ENCODE measurements at places on chromosomes 5 and 9.

GRCh38 chr5:178147406-178147805 is 6.3 kb downstream of the NHP2 start:
- DNase-seq, result no peak

- DNase-seq, result no peak
These were observed 19.5 kb downstream of the RALGDS start for GRCh38 chr9:133101356-133102189.

DNA sequence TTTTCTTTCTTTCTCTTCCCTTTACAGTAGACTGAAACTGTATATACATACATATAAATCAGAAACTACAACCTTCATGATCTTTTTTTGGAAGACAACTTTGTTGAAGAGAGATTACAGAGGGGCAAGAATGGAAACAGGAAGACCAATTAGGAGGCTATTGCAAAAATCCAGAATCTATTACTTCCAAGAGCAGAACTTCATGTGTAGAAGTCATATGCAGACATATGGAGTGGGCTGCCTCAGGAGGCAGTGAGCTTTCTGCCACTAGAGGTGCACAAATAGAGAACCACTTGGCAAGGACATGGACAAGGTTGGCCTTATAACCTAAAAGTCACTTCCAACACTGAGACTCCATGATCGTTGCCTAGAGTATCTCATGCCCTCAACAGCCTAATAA is 157.8 kb upstream of the NR4A3 start:
- DNase-seq, result no peak

DNA sequence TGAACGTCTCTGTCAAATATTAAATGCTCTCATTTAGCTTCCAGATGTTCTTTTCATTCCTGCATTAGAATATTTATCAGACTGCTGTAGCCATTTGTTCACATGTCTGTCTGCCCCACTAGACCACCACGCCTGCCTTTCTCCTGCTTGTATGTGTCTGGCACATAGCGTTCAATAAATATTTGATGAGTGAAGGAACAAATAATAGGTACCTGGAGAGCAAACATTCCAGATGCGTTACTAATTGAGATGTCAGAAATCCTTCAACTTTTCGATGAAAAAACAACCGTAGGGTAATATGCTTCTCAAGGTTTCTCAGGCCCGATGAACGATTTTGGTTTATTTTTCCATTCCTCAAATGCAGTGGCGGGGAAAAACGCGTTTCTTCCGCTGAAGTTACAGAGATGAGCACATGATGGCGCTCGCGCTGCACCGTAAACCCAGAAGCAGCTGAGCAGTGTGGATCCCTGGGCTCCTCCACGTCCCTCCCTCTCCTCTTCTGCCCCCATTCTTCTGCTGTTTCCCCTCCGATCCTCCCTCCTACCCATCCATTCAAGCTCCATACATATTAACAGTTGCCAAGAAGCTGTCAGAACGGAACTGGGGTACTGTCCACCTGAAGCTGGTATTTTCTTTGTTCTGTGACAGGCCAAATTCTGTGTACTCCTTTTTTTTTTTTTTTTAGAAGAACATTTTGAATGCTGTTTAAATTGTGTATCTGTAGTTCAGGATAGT is 245.4 kb downstream of the MPDZ start:
- peak; percentile 75 for DNase-seq

DNA sequence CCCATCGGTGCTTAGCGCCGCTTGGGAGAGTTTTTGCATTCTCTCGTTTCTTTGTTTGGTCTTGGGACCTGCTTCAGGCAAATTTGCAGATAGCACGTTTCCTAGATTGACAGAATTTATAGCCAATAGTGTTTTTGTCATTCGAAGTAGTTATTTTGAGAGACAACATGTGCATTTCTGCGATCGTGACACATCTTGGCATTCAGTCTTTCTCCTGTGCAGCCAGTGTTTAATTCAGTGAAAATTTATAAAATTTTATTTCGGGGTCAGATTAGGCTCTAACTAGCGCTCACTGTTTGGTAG is 830 bp downstream of the PRRC1 start:
- no peak for DNase-seq

- DNase-seq, result no peak
These were observed 84.1 kb downstream of the PTPDC1 start for GRCh38 chr9:94168203-94169000.

DNA sequence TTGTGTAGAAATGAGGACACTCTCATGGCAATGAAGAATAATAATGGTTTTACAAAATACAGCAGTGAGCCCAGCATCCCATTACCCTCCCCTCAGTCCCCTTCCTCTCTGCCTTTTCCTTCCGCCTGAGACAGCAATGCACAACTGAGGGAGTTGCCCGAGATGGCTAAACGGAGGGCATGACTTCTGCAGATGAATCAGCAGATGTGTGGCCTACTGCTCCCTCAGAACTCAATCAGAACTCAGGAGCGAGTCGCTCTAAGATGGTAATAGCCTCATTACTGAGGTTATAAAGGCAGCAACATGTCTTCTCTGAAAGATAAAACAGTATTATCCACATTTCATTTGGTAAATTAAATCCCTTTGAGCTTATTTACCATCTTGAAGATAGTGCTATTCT is 326.6 kb downstream of the ENC1 start:
- no peak for DNase-seq

DNA sequence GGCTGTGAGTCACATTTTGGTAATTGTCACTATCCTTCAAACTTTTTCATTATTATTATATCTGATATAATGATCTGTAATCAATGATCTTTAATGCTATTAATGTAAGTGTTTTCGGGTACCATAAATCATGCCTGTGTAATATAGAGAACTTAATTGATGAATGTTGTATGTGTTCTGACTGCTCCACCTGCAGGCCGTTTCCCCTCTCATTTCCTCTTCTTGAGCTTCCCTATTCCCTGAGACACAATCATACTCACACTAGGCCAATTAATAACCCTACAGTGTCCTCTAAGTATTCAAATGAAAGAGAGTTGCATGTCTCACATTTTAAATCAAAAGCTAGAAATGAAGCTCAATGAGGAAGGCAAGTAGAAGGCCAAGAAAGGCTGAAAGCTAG is 420.9 kb upstream of the SGCD start:
- DNase-seq, result no peak

- no peak for DNase-seq
These were observed 169.6 kb upstream of the GNA14 start for GRCh38 chr9:77817590-77818311.

DNA sequence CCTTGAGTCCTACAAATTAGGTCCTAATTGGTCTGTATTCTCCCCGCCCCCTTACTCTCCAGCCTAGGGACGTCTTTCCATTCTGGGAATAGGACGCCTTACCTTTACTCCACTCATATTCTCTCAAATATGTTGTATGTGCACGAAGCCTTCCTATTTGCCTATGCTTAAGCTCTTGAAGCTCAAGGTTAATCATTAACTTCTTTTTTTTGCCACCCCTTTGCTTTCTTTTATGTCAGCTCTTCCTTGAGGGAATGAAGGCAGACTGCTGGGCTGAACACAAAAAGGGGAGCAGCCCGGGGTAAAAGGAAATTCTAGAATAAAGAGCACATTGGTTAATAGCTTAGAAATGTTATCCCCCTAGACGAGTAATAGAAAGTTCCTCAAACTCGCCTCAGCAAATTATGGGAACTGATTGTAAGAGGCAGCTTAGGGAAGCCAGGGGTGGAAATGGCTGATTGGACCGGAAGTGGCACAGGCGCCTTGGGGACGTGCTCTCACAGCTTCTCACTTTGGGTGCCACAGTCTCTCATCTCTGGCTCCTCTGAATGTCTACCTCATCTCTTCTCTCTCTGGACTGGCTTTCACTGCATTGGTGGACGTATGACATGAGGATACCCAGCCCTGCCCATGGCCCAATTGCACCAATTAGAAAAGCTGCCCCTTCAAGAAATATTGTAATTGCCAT is 122.3 kb upstream of the IL12B start:
- DNase-seq, result no peak

DNA sequence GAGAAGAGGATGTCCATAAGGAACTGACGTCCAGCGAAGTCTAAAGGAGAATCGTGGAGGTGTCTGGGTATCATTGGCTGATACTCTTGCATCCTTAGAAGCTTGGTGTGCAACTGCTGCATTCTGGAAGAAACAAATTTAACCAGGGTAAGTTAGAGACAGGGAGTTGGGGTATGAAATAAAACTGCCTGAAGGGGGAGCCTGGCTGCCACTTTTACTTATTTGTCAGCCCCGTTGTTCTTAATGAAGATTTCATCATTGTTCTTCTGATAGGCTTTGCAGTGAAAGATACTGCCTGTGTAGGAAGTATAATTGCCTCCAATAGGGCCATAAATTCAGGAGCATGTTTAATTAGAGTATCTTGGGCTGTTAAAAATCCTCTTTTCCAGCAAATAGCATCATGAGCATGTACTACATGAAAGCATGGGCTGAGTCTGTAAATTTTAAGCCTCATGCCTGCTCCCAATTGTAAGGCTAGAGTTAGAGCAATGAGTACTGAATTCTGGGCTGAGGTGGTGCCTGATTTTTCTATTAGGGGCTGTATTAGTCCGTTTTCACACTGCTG is 1264.5 kb upstream of the ACO1 start:
- DNase-seq, result peak; percentile 2

GRCh38 chr9:116088396-116088795 is 65.2 kb upstream of the PAPPA start:
- no peak for DNase-seq

DNA sequence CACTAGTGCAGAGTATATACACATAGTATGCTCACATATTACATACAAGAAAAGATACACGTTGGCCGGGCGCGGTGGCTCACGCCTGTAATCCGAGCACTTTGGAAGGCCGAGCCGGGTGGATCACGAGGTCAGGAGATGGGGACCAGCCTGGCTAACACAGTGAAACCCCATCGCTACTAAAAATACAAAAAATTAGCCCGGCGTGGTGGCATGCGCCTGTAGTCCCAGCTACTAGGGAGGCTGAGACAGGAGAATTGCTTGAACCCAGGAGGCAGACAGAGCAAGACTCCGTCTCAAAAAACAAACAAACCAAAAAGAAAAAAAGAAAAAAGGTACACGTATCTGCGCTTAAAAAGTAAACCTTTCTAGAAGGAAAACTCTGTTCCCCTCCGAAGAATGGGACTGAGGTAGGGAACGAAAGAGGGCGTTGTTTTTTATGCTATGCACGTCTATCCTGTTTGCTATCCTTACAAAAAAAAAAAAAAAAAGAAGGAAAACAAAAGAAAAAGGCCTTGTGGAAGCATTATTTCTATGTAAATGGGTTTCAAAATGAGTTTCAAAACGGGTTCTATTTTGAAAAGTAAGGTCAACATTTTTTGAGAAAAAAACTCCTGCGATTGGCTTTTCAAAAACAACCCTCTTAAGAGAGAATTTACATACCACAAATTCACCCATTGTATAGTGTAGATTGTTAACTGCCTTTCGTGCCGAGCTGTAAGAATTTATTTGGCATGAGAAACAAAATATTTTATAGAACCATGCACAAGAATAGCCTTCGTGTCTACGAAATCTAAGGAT is 1.2 kb downstream of the AK3 start:
- DNase-seq, result no peak

DNA sequence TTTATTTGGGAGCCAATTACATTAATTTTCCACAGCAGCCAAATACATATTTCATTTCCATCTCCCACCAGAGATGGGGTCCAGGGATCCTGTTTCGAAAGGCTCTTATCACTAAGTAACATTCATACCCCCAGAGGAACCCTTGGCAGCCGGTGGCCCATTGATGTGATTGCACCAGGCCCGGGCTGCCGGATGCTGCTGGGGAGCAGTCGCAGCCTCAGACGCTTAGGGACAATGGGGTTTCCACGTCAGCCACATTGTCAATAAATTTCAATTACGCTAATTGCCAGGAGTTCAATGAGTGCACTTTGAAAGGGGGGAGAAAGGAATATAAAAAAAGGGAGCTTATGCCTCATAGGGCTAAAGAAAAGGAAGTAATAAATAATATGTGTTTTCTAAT is 478.8 kb upstream of the ADAMTS16 start:
- DNase-seq, result no peak

- DNase-seq, result no peak
These were observed 864 bp downstream of the PAPPA start for GRCh38 chr9:116154334-116154975.

DNA sequence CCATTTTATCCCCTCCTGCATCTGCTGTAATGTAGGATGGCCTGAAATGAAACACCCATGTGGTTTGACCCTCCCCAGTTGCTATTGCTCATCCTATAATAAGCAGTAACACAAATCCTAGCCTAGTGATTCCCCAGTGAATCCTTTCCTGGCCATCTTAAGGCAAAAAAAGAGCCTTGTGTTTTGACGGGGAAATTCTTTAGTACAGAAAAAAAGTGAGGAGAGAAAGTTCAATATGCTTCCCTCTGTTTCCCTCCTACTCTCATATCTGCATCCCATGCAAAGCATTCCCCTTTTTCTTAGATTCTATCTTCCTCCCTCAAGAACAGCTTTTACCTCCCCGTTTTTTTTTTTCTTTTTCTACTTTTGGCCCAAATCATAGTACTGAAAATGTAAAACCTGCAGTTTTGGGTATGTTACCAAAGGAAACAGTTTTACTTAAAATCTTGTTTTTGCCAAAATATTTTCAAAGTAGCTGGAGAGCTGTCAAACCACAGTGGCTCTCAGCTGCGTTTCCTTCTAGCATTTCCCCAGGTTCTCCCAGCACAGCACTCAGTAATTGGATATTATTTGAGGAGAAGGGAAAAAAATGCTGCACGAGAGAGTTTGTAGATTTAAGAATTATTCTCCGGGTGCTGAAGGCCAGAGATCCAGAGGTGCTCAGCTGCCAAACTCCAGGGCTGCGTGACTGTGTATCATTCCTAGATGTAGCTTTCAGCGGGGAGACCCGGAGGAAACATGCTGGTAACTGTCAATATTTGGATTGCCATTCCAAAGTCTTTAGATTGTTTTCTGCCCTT is 321.4 kb downstream of the NPR3 start:
- DNase-seq, result peak; percentile 53

- DNase-seq, result no peak
These were observed 5.5 kb downstream of the CNOT6 start for GRCh38 chr5:180499684-180500083.

GRCh38 chr5:142108432-142109330 is at the start of gene NDFIP1:
Gene NDFIP1, plus strand, starts transcription at chr5:142108779. Its CDS starts 196 bp downstream, at chr5:142108975.
- peak; percentile 54 for DNase-seq

DNA sequence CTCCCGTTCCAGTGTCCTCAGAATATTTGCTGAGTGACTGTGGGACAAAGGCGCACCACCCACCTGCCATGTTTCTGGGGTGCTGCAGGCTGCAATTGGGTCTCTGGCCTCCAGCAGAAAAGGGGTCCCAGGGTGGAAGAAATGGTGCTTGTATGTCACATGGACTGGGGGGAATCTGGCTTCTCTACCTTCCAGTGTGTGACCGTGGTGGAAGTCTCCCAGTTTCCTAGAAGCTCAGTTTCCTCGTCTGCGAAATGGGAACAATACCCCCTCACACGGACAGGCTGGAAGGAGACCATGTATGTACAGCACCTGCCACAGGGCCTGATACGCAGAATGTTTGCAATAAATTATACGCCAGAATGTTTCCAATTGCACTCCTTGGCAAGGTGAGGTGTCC is 23.8 kb downstream of the CPLX2 start:
- no peak for DNase-seq

- no peak for DNase-seq
These were observed 515 bp upstream of the F2R start for GRCh38 chr5:76715486-76715735.

GRCh38 chr5:72107131-72107900 is at the start of gene MAP1B:
Gene MAP1B, plus strand, starts transcription at chr5:72107475. Its CDS starts 57 bp downstream, at chr5:72107532.
- peak; percentile 45 for DNase-seq

- DNase-seq, result no peak
These were observed 116.8 kb downstream of the PDZD2 start for GRCh38 chr5:31755676-31756230.

GRCh38 chr9:3664044-3664443 is 138.2 kb upstream of the RFX3 start:
- peak; percentile 29 for DNase-seq

GRCh38 chr5:62585751-62586150 is 7.1 kb downstream of the LRRC70 start:
- DNase-seq, result no peak

GRCh38 chr5:147267082-147267832 is 32.4 kb downstream of the STK32A start:
- DNase-seq, result no peak

Data from brain microvascular endothelial cell (primary cell).